ENCODE measurements at places on chromosomes 2 and 18.

GRCh38 chr2:86025976-86026743 is 79.5 kb downstream of the POLR1A start:
- DNase-seq, result no peak

DNA sequence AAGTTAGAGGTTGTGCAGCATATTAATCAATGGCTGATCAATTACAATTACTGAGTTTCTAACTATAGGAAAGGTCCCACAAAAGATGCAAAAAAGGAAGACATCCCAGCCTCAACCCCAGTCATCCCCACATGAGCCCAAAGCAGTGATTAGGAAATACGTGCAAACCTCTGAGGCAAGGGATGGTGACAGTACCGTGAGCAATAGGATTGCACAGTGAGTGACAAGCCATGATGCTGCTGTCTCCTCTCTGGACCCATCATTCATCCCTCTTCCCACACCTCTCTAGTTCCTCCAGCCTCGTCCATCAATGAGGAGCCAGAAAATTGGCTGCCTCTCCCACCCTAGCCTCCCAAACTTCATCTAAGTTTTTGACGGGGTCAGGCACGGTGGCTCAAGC is 4.0 kb upstream of the SLC11A1 start:
- no peak for DNase-seq

DNA sequence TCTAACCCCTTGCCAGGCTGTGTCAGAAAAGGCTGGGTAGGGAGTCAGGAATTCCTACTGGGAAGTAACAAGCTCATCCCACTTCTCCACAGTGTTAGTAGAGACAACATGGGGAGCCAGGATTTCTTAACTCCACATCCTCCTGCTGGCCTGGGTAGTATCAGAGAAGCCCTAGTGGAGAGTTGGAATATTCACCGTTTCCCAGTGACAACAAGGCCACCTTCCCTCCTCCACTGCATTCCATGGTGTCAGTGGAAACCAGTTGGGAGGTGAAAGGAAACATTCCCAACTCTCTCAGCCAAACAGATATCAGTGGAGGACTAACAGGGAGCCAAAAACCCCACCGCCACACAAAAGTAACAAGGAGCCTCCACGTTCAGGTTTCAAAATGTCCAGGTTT is 41.2 kb downstream of the SRD5A2 start:
- DNase-seq, result no peak

- DNase-seq, result no peak
Observed at GRCh38 chr2:2320486-2321199, 10.4 kb downstream of the MYT1L start.

GRCh38 chr2:128584296-128584890 is 265.7 kb upstream of the HS6ST1 start:
- no peak for DNase-seq

GRCh38 chr2:217288472-217289063 is 428.7 kb upstream of the TNP1 start:
- DNase-seq, result no peak
